Thoracic aorta (tissue), 2 donors: ENCODE measurements at places on chromosomes 12 and 14. TPM values are rescaled to one million over a fixed set of nuclear protein-coding genes. Genes with fewer than 3 reads are reported as not detected.

GRCh38 chr12:104788840-104789271 lies 169.2 kb downstream of the SLC41A2 start:
- no peaks in the 10 kb centered on the region for H3K27me3 ChIP-seq
- H3K36me3 ChIP-seq: no peaks in the 10 kb centered on the region
- DNase-seq: no peak
- no peak overlapping the region for H3K27ac ChIP-seq
- H3K4me3 ChIP-seq: no peak overlapping the region

DNA sequence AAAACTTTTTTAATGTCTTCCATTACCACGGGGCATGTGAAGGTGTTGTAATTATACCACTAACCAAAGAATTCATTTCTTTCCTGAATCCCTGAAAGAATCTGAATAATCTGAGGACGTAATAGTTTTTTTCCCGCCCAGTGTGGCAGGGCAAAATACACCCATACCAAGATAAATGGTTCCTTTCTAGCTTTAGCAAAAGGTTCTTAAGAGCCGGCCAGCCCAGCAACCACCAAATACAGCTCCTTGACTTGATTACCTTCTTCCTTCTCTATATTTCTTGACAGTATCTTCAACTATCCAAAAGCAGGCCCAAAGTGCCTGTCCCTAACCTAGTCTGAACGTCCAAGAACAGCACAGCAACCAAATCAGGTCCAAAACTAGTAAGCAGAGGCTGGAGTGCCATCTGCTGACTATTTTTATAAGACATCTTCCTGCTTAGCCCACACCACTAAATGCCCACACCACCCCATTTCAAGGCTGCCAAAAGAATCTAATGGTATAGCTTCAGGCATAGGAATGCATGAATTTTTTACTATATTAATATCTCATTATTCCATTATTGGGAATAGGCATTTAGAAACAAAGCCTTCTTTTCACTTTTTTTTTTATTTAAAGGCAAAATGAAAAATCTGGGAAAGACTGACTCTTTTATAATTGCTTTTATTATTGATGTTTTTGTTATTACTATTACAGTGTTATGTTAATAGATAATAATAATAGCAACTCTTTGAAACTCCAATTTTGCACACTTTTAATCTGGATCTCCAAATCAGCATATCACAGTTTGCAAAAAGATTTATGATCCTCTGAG lies 524.4 kb downstream of the MED13L start:
- no peak overlapping the region for H3K4me3 ChIP-seq
- no peaks in the 10 kb centered on the region for H3K36me3 ChIP-seq
- DNase-seq: peak; percentile 9
- H3K27me3 ChIP-seq: no peaks in the 10 kb centered on the region
- no peak overlapping the region for H3K27ac ChIP-seq
- peaks cover 20% of the 10 kb centered on the region for H3K4me1 ChIP-seq

CPM gene
- total RNA-seq: 22.1 TPM

GLIPR1L2 gene
- 1.8 TPM for total RNA-seq

GLS2 gene
- total RNA-seq: not detected

- peaks cover 4% of the 10 kb centered on the region for H3K36me3 ChIP-seq
- no peak overlapping the region for H3K4me3 ChIP-seq
These were observed 162.4 kb downstream of the GARIN6 start for GRCh38 chr12:99809909-99810308.

MYO1H gene
- total RNA-seq: not detected

DNA sequence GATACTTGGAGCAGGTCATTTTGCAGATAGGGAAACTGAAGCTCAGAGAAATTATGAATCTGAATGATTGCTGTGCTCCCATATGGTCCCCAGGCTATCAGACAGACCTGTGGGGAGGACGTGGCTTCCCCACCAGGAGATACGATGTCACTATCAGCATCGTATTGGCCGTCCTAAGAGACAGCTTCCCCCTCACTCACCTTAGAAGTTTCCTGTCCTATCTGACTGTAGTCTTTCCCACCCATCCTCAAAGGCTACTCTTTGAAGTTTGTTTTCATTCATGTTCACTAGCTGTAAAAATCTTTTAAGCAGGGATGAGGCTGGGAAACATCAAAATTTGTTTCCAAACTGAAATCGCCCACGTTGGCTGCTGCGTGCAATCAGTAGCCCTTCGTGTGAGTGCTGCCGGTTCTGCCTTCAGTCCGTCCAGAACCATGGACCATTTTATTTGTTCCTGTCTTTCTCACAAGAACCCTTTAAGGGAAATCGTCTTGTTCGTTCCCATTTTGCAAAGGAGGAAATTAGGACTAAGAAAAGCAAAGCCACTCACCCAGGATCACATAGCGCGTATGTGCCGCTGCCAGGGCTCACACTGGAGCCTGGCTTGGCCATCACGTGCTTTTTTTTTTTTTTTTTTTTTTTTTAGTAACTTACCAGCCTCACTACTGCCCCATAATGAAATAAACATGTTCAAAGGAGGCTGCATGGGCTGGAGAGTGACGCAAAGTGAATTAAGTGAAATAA lies 1.0 kb upstream of the KDM2B start:
- peaks cover 50% of the 10 kb centered on the region for H3K4me1 ChIP-seq
- H3K27ac ChIP-seq: peak overlapping the region; percentile 66
- peak overlapping the region; percentile 84 for H3K4me3 ChIP-seq
- no peak for DNase-seq
- H3K36me3 ChIP-seq: no peaks in the 10 kb centered on the region
- H3K27me3 ChIP-seq: no peaks in the 10 kb centered on the region

GRCh38 chr14:99079061-99079727 lies 192.8 kb downstream of the BCL11B start:
- no peak overlapping the region for H3K27ac ChIP-seq
- no peaks in the 10 kb centered on the region for H3K4me1 ChIP-seq
- H3K4me3 ChIP-seq: no peak overlapping the region
- H3K27me3 ChIP-seq: no peaks in the 10 kb centered on the region

DNA sequence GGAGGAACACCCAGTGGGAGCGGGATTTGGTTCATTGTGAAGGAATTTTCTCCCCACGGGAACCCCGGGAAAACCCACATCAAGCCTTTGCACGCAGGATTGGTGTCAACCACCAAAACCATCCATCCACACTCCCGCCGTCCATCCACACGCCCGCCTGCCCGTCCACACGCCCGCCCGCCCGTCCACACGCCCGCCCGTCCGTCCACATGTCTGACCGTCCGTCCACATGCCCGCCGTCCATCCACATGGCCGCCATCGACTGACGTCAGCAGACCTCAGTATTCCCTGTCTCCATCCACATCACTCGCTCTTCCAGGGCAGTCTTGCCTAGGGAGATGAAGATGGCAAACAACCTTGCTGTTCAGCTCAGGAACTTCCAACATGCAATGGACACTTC lies 6.7 kb upstream of the GPR132 start:
- H3K4me1 ChIP-seq: peaks cover 7% of the 10 kb centered on the region
- H3K4me3 ChIP-seq: no peak overlapping the region
- no peaks in the 10 kb centered on the region for H3K27me3 ChIP-seq
- no peak for DNase-seq

POC1B gene
- total RNA-seq: 11.9 TPM

SERPINA4 gene
- not detected for total RNA-seq

BDKRB1 gene
- not detected for total RNA-seq

- no peak overlapping the region for H3K4me3 ChIP-seq
- peaks cover 36% of the 10 kb centered on the region for H3K36me3 ChIP-seq
These were observed 58.0 kb downstream of the TRAFD1 start for GRCh38 chr12:112183141-112184021.

A2M gene
- 1,073 TPM for total RNA-seq

PSME1 gene
- total RNA-seq: 84.5 TPM

BIN2 gene
- total RNA-seq: 11.9 TPM

- H3K36me3 ChIP-seq: no peaks in the 10 kb centered on the region
- no peak overlapping the region for H3K4me3 ChIP-seq
- peaks cover 12% of the 10 kb centered on the region for H3K4me1 ChIP-seq
- no peak overlapping the region for H3K27ac ChIP-seq
- no peaks in the 10 kb centered on the region for H3K27me3 ChIP-seq
These were observed 177.3 kb upstream of the BMP4 start for GRCh38 chr14:54133896-54134295.
